ENCODE measurements at places on chromosomes 13 and 19.

GRCh38 chr13:27536361-27537101 is 83.8 kb downstream of the LNX2 start:
- DNase-seq: no peak

DNA sequence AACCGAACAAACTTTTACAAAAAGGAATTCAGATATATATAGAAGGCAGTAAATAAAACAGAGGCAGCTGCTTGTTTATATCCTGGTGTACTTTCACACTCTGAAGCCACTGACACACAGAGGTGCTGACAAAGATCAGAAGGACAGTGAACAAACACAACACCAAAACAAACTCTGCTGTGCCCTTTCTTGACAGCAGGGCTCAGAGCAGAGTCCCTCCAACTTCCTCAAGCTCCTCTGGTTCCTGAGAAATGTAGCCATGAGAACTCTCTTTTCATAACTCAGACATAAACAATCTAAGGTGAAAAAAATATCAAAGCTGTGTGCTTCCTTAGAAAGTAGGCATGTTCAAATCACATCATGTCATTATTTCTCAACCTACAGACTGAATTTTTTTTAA is 1052.8 kb upstream of the SPRY2 start:
- no peak for DNase-seq

DNA sequence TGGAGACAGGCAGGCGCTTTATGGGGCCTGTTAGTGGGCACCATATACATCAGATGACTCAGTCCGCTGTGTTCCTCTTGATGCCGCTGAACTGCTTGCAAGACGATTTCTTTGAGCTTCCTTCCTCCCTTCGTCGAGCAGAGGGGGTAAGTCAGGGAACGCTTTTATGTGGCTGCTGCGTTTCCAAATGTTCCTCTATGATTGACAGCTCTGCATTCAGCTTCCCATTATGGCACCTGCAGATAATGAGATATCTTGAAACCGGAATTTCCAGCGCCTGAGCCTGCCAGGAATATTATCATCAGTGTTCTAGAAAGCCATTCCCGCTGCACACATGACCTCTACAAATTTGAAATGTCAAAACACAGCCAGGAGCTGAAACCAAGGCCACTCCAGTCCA is 257.0 kb downstream of the TSHZ3 start:
- DNase-seq: no peak

- no peak for DNase-seq
These were observed 836.9 kb upstream of the PCDH9 start for GRCh38 chr13:68066879-68067513.

- no peak for DNase-seq
These were observed 4.6 kb downstream of the GNA11 start for GRCh38 chr19:3098515-3099346.

GRCh38 chr13:35787937-35788336 is 311.4 kb upstream of the MAB21L1 start:
- no peak for DNase-seq

DNA sequence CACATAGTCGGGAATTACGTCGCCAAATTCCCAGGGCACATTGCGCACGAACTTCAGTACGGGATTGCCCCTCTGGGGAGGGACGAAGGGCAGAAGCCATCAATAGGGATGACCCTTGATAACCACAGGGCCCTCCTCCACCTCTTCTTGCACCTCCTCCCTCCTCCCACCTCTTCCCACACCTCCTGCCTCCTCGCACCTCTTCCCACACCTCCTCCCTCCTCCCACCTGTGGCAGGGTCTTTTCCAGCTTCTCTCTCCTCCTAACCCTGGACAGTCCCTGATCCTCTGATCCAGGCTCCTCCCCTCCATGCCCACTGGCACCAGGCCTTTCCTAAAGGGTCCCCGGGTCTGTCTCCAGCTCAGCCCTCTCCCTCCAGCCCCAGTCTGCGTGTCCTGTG is 3.4 kb downstream of the ERCC1 start:
- DNase-seq: no peak

DNA sequence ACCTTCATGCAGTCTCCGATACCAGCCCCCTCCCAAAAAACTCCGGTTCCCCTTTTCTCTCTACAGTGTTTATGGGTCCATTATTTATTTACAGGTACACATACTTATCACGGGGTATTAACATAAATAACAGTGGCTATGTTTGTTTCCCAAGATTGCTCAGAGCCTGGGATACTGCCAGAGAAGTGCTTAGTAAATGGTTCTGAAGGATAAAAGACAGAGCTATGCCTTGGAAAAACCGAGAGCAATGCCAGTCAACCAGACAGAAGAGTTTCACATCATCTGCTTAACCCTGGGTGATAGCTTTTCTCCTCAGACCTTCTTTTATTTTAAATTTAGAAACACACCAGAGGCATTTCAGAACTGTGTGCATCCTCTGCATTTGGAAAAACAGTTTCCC is 61.3 kb downstream of the NUFIP1 start:
- no peak for DNase-seq

GRCh38 chr19:1081301-1082164 is 13.6 kb downstream of the POLR2E start:
- no peak for DNase-seq

- peak; percentile 83 for DNase-seq
These were observed 816 bp downstream of the USF2 start for GRCh38 chr19:35269438-35270117.

DNA sequence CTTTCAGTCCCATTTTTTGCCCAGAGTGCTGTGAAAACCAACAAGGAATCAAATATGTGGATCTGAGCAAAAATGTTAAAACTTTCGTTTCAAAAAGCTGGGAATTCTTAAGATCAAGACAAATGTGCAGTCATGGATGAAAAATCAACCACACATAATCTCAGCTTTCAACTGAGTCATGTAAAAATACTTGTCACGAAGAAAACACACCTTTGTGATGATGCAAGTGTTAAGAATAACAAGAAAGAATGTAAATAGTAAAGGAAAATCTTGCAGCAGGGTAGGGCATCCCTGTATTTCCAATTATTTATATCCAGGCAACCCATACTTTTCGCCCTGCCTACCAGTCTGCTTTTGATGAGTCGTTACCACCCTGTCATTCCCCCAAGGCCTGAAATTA is 27.4 kb upstream of the DCLK1 start:
- DNase-seq: no peak

- DNase-seq: peak; percentile 5
These were observed 164.2 kb downstream of the ABCC4 start for GRCh38 chr13:95137096-95137495.

DNA sequence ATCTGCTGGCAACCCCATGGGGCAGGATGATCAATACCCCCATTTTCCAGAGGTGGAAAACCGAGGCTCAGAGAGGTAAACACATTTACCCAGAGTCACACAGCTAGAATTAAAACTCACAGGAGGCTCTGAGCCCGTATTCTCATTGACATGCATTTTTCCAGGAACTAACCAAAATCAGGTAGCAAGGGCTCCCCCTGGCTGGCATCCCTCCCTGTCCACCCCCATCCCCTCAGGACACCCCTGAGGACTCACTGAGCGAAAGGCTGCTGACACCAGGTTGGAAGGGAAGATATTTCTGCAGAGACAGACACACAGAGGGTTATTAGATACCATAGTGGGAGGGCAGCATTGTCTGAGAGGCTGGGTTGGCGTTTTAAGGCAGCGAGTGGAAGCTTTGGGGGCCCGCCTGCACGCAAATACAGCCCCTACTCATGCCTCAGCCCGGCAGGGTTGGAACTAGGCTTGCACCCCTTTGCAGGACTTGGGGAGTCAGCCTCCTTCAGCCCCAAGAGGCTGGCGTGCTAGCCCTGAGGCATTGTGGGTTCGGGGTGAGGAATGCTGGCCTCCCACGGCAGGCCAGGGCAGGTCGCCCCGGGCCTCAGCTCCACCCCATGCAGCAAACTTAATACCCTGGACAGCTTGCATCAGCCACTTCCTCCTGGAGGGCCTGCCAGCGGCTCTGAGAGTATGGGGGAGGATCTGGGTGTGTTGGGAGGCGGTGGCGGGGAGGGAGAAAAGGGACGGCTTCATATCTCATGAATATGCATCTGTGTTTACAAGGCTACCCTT is 3.9 kb downstream of the SLC1A5 start:
- peak; percentile 81 for DNase-seq

GRCh38 chr19:17686592-17687024 is 1.5 kb downstream of the UNC13A start:
- peak; percentile 8 for DNase-seq

- DNase-seq: no peak
These were observed 2.7 kb upstream of the CEBPG start for GRCh38 chr19:33370783-33371182.
